Cardiac septum (tissue), 1 donor: ENCODE measurements at places on chromosomes 4 and X. TPM values are rescaled to one million over a fixed set of nuclear protein-coding genes. Genes with fewer than 3 reads are reported as not detected.
A peak's percentile ranks its signal among the peaks of the same experiment; 100 is the strongest.

The GAGE1 gene
- not detected for total RNA-seq

DNA sequence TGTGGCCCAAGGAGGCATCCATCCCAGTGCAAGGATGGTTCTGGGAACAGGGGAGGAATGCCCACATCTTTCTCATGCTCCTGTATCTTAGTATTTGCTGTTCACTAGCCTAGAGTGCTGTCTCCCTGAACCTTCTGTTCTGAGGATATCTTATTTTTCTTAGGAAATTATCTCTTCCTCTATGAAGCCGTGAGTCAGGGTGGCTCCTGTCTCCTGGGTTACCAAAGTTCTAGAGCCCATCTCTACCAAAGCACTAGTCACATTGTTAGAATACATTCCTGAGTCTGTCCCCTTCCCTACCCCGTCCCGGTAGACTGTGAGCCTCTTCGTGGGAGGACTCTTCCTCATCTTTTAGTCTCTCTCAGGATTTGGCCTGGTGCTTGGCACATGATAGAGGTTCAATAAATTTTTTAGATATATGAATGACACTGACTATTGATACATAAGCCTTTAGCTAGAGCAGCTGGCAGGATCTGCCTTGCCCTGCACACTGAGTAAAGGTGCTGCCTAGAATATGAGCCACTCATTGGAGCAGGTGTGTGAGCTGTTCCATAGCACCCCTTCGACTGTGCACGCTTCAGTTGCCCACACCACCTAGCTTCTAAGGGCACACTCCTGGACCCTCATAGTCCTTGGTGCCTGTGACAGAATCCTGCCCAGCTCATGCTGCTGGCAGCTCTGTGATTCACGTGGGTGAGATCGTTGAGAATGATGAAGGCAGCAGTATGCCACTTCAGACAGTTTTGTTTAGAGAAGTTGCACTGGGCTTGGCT lies 13.3 kb downstream of the CXCR3 start:
- DNase-seq = peak; percentile 33

DNA sequence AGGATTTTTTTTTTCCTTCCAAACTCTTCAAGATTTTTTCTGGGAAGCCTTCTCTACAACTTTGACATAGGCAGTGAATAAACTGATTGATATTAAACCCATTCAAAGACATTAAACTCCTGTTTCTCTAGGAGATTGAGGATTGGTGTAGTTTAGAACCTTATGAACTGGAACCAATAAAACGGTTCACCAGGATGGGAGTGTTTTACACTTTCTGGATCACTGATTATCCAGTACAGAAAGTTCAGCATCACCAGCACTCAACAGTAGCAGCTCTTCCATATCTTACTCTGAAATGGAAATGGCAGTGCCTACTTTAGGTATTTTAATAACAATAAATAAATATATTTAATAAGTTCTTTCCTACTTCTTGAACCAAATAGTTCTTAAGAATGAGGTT lies 76.7 kb downstream of the BMPR1B start:
- DNase-seq = no peak

GRCh38 chr4:145912376-145912775 lies 26.2 kb downstream of the ZNF827 start:
- no peak for DNase-seq

- DNase-seq = no peak
Observed at GRCh38 chr4:14221176-14221575, 593.7 kb upstream of the BOD1L1 start.

DNA sequence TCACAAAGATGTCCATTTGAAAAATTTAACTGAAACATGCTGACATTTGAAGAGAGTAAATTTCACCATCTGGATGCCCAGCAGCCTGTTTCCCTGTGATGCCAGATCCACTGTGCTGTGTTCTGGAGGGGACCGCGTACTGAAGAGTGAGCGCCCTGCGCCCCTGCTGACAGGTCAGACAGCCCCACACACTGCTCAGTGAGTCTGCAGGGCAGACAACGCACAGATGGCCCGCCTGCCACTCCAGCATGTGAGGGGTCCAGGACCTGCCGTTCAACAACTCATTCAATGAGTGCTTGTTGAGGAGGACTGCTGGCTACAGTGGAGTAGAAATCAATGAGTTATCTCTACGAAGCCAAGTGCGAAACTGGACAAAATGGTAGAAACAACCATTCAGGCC lies 49.2 kb downstream of the FGFRL1 start:
- peak; percentile 24 for DNase-seq

DNA sequence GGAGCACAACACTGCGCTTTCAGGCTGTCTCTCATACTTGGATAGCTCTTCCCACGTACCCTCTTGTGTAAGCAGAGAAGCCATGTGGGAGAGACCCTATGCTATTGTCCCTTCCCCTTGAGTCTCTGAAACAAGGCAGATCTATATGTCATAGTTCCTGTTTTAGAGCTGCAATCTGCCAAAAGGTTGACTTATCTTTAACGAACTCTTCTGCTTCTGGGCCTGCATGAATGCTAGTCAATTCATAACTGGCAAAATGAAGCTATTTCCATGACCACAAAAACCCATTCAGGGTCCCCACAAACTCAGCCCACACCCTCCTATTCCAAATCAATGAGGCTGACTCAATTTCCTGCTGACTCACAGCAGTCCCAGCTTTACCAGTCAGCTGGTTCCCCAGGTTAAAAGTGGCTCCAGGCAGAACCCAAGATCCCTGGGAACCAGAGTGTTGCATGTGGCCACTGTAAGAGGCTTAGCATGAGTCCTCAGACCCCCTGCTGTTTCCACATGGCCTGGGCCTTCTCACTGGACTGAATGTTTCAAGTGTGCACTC lies 25.3 kb upstream of the SOD3 start:
- DNase-seq = no peak

DNA sequence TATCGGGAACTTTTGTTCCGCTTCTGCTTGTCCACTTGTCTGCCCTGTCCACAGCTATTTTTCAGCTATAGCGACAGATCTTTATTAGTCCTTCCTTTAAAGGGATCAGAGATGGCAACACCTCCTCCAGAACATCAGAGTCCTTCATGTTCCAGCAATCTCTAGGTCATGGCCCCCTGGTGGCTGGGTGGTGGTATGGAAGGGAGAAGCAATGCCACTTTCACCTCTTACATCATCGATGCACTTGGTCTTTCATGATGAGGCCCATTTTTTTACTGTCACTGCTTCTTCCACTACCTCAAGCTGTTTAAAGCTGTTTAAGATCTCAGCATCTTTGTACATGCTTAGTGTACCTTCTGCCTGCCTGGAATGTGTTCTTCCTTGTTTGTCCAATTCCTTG lies 106.7 kb downstream of the ARHGAP6 start:
- DNase-seq = no peak

DNA sequence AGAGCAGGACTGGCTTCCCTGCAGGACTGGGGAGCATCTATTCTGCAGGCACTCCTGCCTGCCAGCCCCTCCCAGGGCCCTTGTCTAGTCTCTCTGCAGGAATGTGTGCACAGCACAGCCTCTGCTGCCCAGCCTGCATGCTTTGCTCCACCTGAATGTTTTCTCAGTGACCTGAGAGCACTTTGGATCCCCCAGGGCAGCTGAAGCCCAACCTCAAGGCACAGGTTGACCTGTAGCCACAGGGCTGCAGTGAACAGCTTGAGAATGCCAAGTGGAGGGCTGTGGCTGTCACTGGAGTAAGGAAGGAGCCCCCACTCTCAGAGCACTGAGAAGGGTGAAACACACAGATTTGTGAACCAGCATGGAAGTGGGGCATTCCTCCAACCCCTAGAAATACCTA lies 760.2 kb downstream of the STIM2 start:
- no peak for DNase-seq

GRCh38 chrX:140034916-140035315 lies 69.6 kb upstream of the CXorf66 start:
- no peak for DNase-seq
